ENCODE measurements at places on chromosomes 2 and 18.

DNA sequence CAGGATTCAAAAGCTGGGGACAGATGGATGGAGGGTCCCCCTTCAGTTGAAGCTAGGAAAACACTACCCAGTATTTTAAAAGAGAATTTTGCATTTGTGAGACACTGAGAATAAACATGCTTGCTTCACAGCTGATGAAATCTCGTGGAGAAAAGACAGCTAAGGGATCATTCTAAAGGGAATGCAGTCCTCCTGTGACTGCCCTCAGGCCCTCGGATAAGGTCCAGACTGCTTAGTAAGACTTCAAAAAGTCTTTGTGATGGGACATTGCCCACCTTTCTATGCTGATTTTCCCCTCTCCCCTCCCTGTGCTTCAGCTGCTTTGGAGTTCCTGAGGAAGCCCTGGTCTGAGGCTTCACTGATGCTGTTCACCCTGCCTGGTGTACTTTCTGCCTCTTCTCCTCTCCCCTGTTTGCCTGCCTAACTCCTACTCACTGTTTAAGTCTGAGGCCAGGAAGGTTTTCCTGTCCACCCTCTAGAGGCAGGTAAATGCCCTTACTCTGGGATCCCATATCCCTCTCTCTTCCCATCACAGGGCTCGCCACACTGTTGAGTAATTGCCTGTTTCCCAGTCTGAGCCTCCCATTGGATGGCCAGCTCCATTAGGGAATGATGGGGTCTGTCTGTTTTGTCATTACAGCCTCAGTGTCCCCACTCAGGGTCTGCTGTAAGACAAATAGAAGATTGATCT lies 26.6 kb downstream of the POLE4 start:
- no peak for DNase-seq

DNA sequence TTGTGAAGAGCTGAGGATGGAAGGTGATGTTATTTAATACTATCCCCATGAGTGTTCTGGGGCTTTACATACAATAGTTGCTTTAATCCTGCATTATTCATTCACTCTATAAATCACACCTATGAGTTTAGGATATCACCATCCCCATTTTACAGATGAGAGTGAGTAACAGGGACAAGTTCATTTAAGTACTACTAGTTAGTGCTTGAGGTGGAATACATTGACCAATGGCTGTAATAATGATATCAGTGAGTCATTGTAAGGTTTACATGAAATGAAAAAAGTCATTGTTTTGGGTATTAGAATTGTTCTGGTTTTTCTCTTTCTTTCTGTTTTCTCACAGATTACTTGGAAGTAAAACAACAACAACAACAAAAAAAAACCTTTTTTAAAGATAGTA lies 42.5 kb downstream of the TANC1 start:
- DNase-seq, result no peak

DNA sequence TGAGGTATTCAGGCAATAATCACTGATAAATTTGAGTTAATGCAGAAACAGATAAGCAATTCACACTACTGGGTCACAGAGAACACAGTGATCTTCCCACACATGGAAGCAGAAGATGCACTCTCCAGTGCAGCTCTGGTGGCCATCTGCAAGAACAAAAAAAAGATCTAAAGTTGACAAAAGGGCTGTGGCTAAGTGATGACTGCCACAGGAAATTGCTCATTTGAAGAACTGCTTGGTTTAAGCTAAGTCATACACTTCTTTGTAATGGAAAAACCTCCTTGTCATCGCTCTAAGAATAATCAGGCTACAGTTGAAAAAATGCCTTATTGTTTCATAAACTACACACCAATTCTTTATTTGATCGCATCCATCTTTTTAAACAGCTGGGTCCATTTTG lies 115.1 kb downstream of the DTNB start:
- DNase-seq, result no peak

GRCh38 chr18:46054956-46055837 lies 16.9 kb downstream of the PSTPIP2 start:
- no peak for DNase-seq

- no peak for DNase-seq
These were observed 12.1 kb upstream of the TRAF3IP1 start for GRCh38 chr2:238308177-238308576.

GRCh38 chr2:191023235-191023679 lies 9.3 kb upstream of the STAT1 start:
- DNase-seq, result no peak

GRCh38 chr2:220071696-220072095 lies 444.3 kb downstream of the SLC4A3 start:
- no peak for DNase-seq

DNA sequence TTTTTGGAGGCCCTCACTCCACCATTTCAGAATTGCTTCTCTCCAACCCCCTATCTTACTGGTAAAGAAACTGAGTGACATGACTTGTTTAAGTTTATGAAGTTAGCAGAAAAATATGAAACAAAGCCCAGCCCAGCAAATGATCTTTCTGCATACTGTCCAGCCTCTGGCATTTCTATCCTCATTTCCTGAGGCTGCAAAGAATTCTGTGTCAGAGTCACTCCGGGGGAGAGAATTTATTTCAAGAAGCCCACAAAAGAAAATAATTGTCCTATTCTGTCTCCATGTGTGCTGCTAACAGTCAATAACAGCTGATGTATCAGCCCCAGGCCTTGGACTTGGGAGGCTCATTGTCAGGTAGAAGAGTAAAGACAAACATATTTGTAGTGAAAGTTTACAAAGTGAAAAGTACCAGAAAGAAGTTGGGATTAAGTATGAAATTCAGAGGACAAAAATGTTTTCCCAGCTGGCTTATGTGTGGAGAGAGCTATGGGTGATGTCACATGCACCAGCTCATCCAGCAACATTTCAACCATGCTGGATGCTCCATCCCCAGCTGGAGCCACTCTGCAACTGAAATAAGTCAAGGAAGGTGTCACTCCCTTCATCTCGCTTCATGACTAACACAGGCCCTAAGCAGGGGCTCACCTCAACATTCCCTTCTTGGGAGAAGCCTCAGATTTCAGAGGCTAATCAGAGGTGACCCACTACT lies 42.3 kb downstream of the TRABD2A start:
- DNase-seq, result no peak

- DNase-seq, result no peak
These were observed 36.7 kb downstream of the TMEM37 start for GRCh38 chr2:119468154-119468955.

DNA sequence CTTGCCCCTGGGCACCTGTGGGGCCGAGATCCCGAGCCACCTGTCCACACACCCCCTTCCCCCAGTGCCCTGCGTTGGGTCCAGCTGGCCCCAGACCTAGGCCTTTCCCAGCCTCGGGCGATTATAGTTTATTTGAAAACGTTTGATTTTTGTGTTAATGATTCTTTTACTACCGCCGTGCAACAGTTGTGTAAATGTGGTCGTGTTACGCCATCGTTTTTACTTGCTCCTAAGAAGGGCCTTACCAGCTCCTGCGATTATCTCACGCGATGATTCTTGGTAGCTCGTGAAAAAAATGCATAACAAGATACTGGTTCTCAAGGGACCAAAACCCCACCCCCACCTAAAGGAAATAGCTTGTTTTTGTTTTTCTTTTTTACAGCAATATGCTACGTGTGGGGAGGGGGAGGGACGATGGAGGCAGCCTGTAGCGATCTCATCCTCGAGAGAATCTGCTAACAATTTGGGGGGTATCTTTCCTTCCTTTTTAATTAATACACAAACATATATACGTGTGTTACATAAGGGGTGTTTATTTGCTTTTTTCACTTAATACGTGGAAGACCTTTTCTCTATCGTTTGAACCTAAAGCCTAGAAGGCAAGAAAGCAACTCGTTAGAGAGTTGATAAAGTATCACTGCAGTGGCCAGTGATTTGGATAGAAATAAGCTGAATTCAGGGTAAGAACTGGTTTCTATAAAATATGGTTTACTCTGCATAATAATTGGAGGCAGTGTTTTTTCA lies 1.0 kb downstream of the ZDBF2 start:
- DNase-seq, result peak; percentile 43

DNA sequence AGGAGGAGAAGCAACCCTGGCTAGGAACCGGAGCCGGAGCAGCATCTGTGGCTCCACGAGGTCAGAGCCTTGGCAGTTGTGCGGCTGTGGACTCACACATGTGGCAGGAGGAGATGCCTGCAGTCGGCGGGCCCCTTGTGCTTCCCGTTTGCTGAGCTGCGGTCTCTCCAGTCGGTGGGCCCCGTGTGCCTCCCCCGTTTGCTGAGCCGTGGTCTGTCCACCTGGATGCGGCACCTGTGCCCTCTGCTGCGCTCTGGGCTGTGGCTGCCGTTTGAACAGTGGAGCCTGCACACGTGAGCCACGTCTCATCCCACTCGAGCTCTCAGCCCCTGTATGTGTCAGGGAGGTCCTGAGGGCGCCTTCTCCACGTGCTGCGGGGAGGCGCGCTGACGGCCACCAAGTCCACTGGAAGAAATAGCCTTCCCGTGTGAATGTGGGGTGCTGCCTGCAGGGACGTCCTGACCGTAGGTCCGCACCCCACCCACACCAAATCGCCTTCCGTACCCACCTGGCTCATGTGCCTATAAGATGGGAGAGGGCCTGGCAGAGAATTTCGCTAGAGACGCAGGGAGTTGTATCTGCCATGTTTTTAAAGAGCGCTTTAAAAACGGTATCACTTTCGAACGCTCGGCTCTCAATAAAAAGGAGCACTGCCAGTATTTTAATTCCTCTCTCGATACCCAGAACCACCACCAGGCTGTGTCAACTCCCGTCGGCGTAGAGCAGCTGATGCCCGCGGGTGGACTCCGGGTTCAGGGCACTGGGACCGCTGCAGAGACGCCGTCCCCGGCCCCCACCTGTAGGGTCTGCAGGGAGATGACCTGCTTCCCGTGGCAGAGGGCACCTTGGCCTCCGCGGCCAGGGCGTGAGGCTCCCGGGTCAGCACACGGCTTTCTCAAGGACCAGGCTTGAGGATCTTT lies 117.0 kb downstream of the NFATC1 start:
- no peak for DNase-seq

- no peak for DNase-seq
These were observed 513.8 kb upstream of the POU3F3 start for GRCh38 chr2:104340162-104340561.

- DNase-seq, result peak; percentile 9
These were observed 928.5 kb upstream of the CELF4 start for GRCh38 chr18:38494065-38494464.

GRCh38 chr2:48248251-48248933 lies 281.6 kb upstream of the STON1 start:
- DNase-seq, result peak; percentile 84

GRCh38 chr2:120863661-120864320 lies 128.1 kb downstream of the GLI2 start:
- DNase-seq, result no peak

Measured in NCI-H1694 (cell line).